ENCODE measurements at places on chromosomes 11 and 22. TPM values are rescaled to one million over a fixed set of nuclear protein-coding genes. Genes with fewer than 3 reads are reported as not detected.

APOA4 gene
- total RNA-seq = 0.12 TPM

DNA sequence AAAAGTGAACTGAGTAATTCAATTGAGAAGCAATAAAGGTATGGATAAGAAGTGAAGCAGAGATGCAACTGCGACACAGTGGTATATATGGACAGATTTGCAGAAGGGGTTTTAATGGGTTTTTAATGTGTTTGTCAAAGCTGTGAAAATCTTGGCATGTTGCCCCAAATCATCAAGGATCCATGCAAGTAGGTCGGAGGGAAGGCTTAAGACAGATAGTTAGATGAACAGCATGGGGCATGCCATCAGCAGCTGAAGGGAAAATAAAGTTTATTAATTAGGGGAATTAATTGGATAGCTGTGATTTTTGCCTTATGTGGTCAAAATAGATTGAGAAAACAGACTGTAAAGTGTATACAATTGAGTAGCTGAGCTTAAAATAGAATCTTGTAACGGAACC is 840.1 kb downstream of the JRKL start:
- no peak for DNase-seq

GRCh38 chr11:70078095-70078780 is at the start of gene ANO1:
TSS of gene ANO1 (plus strand) at chr11:70078317. CDS start at chr11:70078607, 290 bp downstream.
- peak; percentile 58 for DNase-seq

ALDH3B2 gene
- total RNA-seq = not detected

TNRC6B gene
- 60.0 TPM for total RNA-seq
